Stimulated activated CD4-positive, alpha-beta T cell treated with anti-CD3 and anti-CD28 coated beads, TNF-alpha, amount 100 ng/mL, for 4 hours (primary cell): ENCODE measurements at places on chromosomes 2 and 18.
A peak's percentile ranks its signal among the peaks of the same experiment; 100 is the strongest.

- DNase-seq = no peak
These were observed 149.0 kb downstream of the MBP start for GRCh38 chr18:76983613-76984051.

GRCh38 chr18:26014462-26014861 is 76.0 kb downstream of the SS18 start:
- no peak for DNase-seq

DNA sequence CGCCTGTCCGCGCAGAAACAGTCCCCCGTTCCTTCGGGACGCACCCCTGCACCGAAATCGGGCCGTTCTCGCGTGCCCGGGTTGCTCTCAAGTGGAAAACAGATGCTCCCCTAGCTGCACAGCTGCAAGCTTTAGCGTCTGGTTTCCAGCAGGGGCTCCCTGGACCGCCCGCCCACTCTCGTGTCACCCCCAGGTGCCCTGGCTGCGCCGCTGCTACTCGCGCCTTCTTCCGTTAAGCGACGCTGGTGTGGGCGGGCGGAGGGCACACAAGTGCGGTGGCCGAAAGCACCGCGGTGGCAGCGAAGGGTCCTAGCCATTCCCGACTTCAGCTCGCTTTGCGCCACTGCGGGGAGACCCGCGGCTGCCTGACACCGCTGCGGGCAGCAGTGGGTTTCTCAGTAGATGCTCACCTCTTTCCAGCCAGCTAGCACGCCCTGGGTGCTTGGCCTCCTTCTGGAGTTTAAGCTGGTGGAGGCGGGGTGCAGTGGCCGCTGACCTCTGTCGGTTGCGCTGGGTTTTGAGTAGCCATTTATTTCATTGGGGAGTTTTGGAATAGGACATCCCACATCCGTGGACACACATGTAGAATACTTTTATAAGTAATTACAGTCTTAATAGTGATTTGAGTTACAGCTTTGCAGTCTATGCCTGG is 806 bp downstream of the ZNF407 start:
- peak; percentile 50 for DNase-seq

- no peak for DNase-seq
These were observed 658.8 kb upstream of the ID2 start for GRCh38 chr2:8022908-8023640.

GRCh38 chr2:48927355-48927754 is 171.8 kb upstream of the LHCGR start:
- DNase-seq = no peak

- no peak for DNase-seq
These were observed 29.6 kb downstream of the SERTAD2 start for GRCh38 chr2:64624108-64624610.
